ENCODE measurements at places on chromosomes 7 and 10. TPM values are rescaled to one million over a fixed set of nuclear protein-coding genes. Genes with fewer than 3 reads are reported as not detected.

GRCh38 chr10:11161096-11161495, 143.4 kb downstream of the CELF2 start:
- DNase-seq: peak; percentile 77
- H3K27ac ChIP-seq: no peak overlapping the region
- H3K27me3 ChIP-seq: no peaks in the 10 kb centered on the region
- H3K4me3 ChIP-seq: no peak overlapping the region
- H3K36me3 ChIP-seq: no peaks in the 10 kb centered on the region
- peaks cover 62% of the 10 kb centered on the region for H3K4me1 ChIP-seq

GRCh38 chr7:8070451-8071180, 102.0 kb downstream of the GLCCI1 start:
- H3K27ac ChIP-seq: no peak overlapping the region
- peaks cover 7% of the 10 kb centered on the region for H3K36me3 ChIP-seq
- H3K4me3 ChIP-seq: no peak overlapping the region
- no peak for DNase-seq
- no peaks in the 10 kb centered on the region for H3K27me3 ChIP-seq

DNA sequence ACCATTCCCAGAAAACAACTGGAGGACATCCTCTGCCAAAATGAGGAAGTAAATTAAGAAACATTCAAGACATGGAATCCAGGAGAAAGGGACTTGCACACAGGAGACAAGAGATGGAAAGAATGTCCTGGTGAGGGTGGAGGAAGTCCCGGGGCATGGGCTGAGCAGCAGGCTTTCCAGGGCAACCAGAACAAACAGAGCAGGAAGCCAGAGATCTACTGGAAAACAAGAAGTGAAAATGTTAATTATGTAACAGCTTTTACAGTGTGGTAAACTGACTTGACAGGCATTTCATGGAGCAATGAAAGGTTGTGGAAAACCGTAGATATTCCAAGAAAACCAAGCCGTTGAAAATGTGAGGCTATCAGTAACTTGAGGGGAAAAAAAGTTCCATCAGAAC, 55.2 kb upstream of the ZNF746 start:
- H3K27ac ChIP-seq: no peak overlapping the region
- no peaks in the 10 kb centered on the region for H3K27me3 ChIP-seq
- no peak overlapping the region for H3K4me3 ChIP-seq
- H3K4me1 ChIP-seq: no peaks in the 10 kb centered on the region
- DNase-seq: no peak
- H3K36me3 ChIP-seq: peaks cover 21% of the 10 kb centered on the region

STEAP2 gene
- 7.4 TPM for polyA plus RNA-seq

DNA sequence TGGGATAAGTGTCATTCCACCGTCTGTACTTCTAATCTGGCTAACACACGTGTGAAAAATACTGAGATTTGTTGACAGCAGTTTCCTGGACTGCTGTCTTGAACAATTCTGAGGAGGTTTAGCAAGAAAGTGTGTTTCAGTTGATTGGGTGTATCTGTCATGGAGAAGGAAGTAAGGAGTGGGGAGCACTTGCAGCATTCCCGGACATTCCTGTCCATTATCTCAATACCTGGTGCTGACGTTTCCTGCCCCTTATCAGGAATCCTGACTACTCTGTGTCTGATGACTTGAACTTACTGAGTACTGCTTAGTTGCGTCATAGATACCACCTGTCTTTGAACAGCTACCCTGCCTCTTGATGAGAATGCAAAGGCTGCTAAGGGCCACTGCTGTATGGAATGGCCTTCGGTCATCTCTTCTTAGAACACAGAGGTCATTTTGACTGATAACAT, 72.0 kb upstream of the VKORC1L1 start:
- H3K36me3 ChIP-seq: no peaks in the 10 kb centered on the region
- no peaks in the 10 kb centered on the region for H3K27me3 ChIP-seq
- no peak overlapping the region for H3K27ac ChIP-seq
- H3K4me1 ChIP-seq: no peaks in the 10 kb centered on the region
- no peak overlapping the region for H3K4me3 ChIP-seq

GRCh38 chr10:28722065-28722803, 44.9 kb downstream of the BAMBI start:
- H3K4me3 ChIP-seq: peak overlapping the region; percentile 50
- no peaks in the 10 kb centered on the region for H3K36me3 ChIP-seq
- H3K4me1 ChIP-seq: peaks cover 12% of the 10 kb centered on the region
- peaks cover 5% of the 10 kb centered on the region for H3K27me3 ChIP-seq
- no peak for DNase-seq

MUC12 gene
- 64.3 TPM for polyA plus RNA-seq

- H3K4me1 ChIP-seq: no peaks in the 10 kb centered on the region
- H3K36me3 ChIP-seq: no peaks in the 10 kb centered on the region
- peak; percentile 28 for DNase-seq
- peak overlapping the region; percentile 42 for H3K27ac ChIP-seq
- no peaks in the 10 kb centered on the region for H3K27me3 ChIP-seq
- H3K4me3 ChIP-seq: no peak overlapping the region
Measured at GRCh38 chr10:122656308-122656705, 43.3 kb downstream of the C10orf120 start.

DNA sequence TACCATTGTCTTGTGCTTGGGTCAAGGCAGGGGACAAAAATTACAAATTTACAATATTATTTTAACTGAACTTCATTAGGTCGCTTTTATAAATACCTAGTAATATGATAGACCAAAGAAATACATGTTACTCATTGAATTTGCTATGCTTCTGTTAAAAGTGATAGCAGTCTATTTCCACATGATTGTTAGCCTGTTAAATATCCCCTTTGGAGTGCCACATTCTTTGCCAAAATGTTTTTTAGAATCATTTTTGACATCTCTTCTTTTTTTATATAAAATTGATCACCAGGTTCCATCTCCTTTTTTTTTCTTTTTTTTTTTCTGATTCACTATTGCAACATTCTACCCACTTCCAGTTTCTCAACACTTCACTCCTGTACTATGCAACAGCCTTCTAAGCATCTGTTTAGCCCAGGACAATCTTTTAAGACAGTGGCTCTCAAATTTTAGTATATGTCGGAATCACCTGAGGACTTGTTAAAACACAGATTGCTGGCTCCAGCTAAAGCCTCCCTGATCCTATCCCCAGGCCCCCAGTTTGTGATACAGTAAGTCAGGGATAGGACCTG, 16.4 kb upstream of the NDUFA5 start:
- no peak for DNase-seq
- no peaks in the 10 kb centered on the region for H3K4me1 ChIP-seq
- no peaks in the 10 kb centered on the region for H3K27me3 ChIP-seq
- H3K4me3 ChIP-seq: no peak overlapping the region
- H3K36me3 ChIP-seq: no peaks in the 10 kb centered on the region
- no peak overlapping the region for H3K27ac ChIP-seq

GRCh38 chr7:95549818-95550529, 46.3 kb downstream of the PDK4 start:
- no peaks in the 10 kb centered on the region for H3K36me3 ChIP-seq
- H3K4me3 ChIP-seq: peak overlapping the region; percentile 13
- DNase-seq: peak; percentile 99

- H3K27me3 ChIP-seq: no peaks in the 10 kb centered on the region
- H3K4me1 ChIP-seq: peaks cover 18% of the 10 kb centered on the region
- H3K4me3 ChIP-seq: no peak overlapping the region
- no peak overlapping the region for H3K27ac ChIP-seq
- H3K36me3 ChIP-seq: no peaks in the 10 kb centered on the region
Measured at GRCh38 chr7:2610466-2610865, 21.3 kb upstream of the TTYH3 start.

Measured in sigmoid colon (tissue), 7 donors.